NCI-H2081 treated with DMSO at 0.1 percent for 48 hours (cell line): ENCODE measurements at places on chromosomes 4 and X.

DNA sequence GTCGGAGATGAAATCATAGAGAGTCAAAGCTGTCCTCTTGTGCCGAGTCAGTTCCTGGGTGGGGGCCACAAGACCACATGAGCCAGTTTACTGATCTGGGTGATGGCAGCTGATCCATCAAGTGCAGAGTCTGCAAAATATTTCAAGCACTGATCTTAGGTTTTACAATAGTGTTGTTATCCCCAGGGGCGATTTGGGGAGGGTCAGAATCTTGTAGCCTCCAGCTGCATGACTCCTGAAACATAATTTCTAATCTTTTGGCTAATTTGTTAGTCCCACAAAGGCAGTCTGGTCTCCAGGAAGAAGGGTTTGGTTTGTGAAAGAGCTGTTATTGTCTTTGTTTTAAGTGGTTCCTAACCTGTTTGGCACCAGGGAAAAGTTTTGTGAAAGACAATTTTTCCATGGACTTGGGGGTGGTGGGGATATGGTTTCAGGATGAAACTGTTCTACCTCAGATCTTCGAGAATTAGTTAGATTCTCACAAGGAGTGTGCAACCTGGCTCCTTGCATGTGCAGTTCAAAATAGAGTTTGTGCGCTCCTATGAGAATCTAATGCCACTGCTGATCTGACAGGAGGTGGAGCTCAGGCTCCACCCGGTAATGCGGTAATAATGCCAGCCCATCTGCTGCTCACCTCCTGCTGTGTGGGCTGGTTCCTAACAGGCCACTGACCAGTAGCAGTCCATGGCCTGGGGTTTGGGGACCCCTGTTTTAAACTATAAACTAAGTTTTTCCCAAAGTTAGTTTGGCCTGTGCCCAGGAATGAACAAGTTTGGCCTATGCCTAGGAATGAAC is 29.2 kb downstream of the METAP1 start:
- no peak for DNase-seq

DNA sequence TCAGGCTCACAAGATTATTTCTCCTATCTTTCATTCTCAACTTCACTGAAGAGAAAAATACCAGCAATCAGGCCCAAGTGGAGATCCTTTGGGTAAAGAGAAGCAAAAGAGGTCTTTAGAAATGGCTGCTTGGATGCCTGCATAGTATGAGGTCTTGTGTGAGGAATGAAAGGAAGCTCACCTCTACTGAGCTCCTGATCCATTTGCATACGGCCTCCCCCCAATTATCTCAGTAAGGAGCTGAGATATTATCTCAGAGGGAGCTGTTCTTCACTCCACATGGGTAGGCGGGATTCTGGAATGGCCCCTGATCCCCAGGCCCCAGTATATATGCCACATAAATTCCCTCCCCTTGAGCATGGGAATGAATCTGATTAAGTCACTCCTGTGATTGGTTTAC is 75.8 kb downstream of the EVC2 start:
- DNase-seq = no peak

GRCh38 chr4:136412708-136413107 is 1119.6 kb downstream of the PCDH18 start:
- no peak for DNase-seq

DNA sequence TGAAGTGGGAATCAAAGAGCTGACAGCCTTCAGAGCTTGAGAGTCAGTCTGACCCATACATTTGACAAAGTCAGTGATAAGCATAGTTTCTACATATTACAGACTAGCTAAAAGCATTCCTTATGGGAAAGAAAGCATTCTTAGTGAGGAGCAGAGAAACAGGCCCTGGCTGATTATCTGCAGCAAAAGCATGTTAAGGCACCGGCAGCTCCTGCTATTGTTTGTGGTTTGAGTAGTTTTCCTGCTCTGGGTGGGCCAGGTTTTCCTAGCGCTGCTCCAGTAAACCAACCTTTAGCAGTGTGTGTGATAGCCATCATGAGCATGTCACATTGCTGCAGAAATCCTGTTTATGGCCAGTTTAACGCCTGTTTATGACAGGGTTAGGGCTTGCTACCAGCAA is 51.6 kb upstream of the WDR1 start:
- no peak for DNase-seq

DNA sequence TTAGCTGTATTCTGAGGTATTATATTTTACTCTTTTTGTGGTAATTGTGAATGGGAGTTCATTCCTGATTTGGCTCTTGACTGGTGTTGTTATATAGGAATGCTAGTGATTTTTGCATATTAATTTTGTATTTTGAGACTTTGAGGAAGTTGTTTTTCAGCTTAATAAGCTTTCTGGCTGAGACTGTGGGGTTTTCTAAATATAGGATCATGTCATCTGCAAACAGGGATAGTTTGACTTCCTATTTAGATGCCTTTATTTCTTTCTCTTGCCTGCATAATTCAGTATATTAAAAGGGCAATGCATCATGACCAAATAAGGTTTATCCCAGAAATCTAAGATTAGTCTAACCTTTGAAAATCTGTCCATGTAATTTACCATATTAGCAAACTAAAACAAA is 44.7 kb upstream of the EPGN start:
- DNase-seq = no peak

DNA sequence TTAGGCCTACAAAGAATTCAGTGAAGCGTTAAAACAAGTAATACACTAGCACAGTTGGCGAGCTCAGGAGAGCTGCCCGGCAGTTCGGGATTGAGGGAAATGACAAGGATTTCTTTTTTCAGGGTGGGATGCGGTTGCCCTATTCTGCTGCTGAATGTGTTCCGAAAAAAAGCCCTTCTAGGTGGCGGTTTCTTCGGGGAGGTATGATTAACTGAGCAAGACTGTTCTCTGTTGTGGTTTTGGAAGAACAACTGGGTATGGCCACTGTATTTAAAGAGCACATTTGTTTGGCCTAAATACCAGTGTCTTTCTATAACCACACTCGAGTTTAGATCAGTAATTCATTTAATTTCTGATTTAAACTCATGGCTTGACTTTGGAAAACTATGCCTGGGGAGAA is 459.7 kb upstream of the FAT1 start:
- no peak for DNase-seq

DNA sequence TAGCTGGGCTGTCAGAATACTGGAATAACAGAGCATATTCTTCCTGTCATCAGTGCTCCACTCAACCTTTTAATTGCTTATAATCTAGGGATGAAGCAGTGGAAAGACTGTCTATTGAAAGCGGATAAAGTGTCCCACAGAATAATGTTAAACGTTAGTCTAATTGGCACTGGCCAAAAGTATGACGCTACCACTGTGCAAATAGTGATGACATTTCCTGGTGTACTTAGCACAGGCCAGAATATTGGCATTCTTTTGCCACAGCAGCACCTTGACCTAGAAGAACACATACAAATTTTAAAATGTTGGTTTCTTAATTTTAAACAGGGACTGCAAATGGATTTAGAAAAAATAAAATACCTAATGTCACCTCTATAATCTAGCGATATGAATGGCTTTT is 635.2 kb upstream of the SPANXN1 start:
- no peak for DNase-seq
